ENCODE measurements at places on chromosomes 13 and 19.

- DNase-seq: no peak
Observed at GRCh38 chr13:60152114-60152513, 11.6 kb downstream of the DIAPH3 start.

GRCh38 chr13:25166306-25166705, 5.8 kb downstream of the AMER2 start:
- no peak for DNase-seq

GRCh38 chr13:43245374-43245964, 222.1 kb downstream of the DNAJC15 start:
- no peak for DNase-seq

- no peak for DNase-seq
Observed at GRCh38 chr19:32233885-32234284, 111.5 kb upstream of the ZNF507 start.

DNA sequence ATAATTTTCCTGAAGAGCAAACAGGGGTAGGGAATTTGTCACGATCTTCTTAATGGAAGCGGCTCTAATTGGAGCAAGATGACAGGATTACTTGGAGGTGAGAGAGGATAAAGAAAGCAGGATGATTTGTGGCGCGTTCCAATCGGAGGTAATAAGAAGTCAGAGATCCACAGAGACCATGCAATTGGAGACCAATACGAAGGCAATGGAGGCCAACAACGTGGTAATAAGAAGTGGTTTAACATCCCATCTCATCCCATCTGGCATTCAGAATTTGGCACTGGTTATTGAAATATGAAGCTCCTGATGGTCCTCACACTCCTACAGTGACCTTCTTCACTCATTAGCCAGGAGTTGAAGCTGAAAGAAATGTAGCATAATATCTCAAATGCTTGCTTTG, 130.6 kb downstream of the DLEU7 start:
- DNase-seq: no peak

DNA sequence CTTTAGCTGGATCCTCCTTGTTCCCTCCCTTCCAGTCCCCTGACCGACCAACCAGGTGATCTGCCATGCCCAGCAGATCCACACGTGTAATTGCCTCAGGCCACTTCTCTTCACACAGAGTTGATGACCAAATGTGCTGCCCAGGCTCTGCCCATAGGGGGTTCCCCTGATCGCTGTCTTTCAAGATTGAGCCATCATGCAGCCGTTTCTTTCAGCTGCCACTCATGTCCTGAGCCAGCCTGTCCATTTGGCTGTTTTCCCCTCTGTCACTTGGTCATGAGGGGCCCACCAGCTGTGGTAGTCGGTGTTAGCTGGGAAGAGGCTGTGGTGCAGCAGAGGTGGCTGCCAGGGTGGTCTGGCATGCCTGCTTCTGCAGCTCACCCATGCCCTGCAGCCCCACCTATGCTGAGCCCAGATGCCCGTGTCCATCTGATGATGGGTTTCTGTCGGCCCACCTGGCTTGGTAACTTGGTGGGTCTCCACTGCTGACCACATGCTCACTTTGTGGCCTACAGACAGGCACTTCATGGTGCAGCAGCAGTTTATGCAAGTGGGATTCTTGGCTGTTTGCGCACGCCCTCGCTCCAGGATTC, 35.6 kb upstream of the GPR183 start:
- DNase-seq: no peak

- DNase-seq: peak; percentile 70
Observed at GRCh38 chr13:100588331-100589177, at the start of gene GGACT. TSS of gene GGACT (minus strand) at chr13:100588789. CDS start at chr13:100532591, 56,198 bp downstream.

GRCh38 chr19:33673258-33673875, 51.6 kb downstream of the CHST8 start:
- DNase-seq: no peak

GRCh38 chr19:2230807-2231533, 5.2 kb downstream of the PLEKHJ1 start:
- DNase-seq: no peak

GRCh38 chr19:10998045-10998533, 37.3 kb downstream of the SMARCA4 start:
- DNase-seq: peak; percentile 10

- no peak for DNase-seq
Observed at GRCh38 chr19:5825178-5825577, 14.3 kb downstream of the FUT6 start.

DNA sequence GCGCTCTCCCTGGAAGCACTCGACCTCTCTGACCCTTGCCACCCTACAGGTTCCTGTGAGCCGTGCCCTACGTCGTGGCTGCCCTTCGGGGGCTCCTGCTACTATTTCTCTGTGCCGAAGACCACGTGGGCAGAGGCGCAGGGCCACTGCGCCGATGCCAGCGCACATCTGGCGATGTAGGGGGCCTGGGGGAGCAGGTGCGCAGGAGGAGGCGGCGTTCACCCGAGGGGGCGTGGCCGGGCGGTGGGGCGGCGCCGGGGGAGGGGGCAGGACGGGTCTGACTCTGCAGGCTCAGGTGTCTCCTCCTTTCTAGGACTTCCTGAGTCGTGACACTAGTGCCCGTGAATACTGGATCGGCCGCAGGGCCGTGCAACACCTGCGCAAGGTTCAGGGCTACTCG, 26.4 kb downstream of the CLEC4M start:
- no peak for DNase-seq

DNA sequence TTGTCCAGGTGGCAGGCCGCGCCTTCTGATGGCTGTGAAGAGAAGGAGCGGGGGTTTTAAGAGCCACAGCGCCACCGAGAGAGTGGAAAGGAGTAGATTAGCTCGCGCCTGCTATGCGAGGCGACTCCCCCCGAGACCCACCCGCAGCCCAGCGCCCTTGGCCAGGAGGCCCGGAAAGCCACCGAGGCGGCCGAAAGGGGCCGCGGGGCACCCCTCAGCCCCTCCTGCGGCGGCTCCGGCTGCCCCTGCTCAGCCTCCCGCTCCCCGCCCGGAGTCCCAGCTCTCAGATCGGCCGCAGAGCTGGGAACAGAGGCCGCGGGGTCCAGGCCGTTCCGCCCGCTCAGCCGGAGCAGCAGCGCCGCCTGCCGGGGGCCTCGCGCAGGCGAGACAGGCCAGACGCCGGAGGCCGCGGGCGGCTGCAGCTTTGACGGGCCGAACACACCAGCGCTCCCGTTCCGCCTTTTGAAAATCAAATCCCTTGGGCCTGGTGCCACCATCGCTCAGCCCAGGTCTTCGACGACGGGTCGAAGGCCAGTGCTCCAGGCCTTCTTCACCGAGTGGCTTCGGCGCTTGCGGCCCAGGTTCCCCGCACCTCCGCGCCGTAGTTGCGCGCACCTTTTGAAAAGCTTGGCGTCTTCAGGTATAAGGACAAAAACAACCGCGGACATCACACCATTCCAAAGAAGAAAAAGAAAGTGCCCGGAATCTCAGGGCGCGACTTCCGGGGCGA, 15.3 kb downstream of the CDX2 start:
- DNase-seq: peak; percentile 73

- no peak for DNase-seq
Observed at GRCh38 chr13:76314495-76314894, 571.7 kb downstream of the KCTD12 start.

- DNase-seq: no peak
Observed at GRCh38 chr13:108924541-108924940, 295.1 kb downstream of the MYO16 start.

GRCh38 chr19:46420056-46420455, 6.7 kb upstream of the CCDC8 start:
- DNase-seq: no peak

DNA sequence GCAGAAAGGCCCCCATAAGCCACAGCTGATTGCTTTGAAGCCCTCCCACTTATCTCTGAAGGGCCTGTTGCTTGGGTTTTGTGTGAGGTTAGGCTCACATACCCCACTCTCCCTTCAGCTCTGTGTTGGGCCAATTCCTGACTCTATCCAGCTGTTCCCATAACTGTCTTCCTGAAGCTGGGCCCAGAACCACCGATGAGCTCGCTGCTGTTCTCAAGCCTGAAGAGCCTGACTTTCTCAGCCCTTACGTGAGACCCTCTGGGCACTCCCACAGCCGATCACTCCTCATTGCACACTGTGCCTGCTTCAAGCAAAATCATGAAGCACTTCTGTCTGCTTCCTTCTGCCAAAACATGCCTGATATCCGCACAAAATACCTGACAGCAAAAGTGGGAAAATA, 124.1 kb downstream of the CRYL1 start:
- DNase-seq: no peak

DNA sequence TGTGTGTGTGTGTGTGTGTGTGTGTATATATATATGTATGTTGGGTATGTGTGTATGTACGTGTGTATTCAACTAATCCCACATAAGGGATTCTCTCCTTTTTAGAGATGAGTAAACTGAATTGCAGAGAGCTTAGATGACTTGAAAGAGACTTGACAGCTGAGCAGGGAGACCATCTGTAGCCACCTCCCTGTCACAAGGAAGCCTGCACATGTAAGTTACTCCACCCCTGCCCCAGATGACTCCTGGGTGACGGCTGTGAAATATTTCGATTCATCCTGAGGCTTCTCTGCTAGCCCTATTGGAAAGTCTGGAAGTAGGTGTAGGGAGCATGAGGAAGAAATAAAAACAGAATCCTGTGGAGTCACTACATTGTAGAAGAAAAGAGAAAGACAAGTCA, 480.4 kb downstream of the FOXO1 start:
- no peak for DNase-seq

- no peak for DNase-seq
Observed at GRCh38 chr19:45782162-45782691, at the start of gene DMPK. TSS of gene DMPK (minus strand) at chr19:45782490. CDS start at chr19:45782352, 138 bp downstream.

DNA sequence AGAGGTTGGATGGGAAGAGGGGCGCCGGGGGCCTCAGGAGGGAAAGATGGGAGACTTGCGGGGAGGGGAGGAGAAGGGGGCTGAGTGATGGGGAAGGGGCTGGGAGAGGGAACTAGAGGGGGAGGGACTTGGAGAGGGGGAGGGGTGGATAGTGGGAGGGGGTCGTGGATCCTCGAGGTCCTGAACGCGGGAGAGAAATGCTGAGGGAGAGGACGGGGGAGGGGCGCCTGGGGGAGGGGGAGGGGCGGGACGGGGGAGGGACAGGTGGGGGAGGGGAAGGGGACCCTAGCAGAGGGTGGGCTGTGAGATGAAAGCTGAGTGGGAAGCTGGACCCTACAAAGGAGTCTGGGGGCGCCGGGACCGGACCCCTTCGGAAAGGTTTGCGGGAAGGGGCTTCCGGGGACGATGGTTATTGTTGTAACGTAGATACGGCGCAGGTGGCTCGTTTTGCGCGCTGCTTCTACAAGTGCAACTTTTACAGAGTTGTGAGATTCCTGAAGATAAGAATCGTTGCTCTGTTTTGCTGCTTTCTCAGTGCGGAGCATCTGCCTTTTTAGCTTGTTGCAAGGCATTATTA, 418 bp downstream of the ZNF444 start:
- no peak for DNase-seq

DNA sequence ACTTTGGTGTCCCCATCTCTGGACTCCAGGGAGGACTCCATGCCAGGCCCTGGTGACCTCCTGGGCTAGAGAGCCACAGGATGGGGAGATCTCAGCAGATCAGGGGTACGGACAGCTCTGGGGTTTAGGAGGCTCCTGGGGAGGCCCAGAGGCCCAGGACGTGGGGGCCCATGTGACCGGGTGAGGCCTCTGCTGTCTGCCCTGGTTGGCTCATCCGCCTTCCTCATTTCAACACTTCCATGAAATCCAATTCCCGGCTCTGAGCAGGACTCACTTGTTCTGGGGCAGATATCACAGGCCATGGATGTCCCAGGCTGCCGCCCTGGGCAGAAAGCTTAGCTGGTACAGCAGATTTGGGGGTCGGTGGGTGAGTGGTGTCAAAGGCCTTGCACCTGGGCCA, 1.1 kb upstream of the PRAM1 start:
- DNase-seq: no peak

GRCh38 chr13:102460806-102461205, 59.0 kb upstream of the FGF14 start:
- no peak for DNase-seq

DNA sequence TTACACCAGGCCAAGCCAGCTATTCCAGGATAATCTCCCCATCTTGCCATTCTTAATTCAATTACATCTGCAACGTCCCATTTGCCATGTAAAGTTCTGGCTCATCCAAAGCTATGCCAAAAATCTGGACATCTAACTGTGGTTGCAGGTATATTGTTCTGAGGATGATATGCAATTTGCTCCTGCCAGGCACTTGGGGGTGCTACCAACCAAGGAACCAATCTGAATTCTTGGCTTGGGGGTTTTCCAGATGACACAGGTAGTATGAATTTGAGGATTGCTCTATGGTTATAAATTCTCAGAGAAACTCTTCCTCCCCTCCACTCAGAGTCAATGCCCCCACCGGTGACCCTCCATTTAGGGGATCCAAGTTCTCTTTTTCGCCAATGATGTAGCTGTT, 33.0 kb downstream of the CRYL1 start:
- DNase-seq: peak; percentile 5

DNA sequence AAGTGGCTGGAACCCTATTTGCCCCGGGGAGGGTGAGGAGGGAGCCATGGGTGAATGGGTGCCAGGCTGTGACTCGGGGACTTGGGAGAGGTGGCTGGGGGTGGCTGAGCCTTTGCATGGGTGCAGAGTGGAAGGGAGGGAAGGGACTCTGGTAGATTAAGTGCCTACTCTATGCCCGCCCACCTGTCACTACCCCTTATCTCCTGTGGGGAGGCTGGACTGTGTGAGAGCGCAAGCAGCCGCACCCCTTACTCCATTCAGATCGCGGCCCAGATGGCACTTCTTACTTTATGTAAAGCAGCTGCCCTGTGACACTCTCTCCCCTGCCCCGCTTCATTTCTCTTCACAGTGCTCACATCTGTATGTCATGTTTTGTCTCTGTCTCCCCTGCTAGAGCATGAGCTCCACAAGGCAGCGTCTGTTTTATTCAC, 2.9 kb downstream of the KASH5 start:
- DNase-seq: no peak

DNA sequence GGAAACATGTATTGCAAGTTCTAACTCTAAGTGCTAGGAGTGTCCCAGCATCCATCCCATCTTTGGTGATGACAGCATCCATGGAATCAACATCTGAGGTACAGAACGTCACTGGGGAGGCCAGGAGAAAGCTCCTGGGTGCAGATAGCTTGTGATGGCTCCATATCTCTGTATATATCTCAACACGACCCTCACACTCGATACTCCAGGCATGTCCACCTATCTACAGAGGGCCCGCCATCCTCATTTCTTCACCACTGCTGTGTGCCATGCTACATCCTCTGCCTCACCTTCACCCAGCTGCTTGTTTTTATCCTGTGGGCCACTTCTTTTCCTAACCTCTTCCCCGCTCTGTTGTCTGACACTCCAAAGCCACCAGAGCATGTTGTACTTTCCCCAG, 100.4 kb upstream of the SERP2 start:
- no peak for DNase-seq

DNA sequence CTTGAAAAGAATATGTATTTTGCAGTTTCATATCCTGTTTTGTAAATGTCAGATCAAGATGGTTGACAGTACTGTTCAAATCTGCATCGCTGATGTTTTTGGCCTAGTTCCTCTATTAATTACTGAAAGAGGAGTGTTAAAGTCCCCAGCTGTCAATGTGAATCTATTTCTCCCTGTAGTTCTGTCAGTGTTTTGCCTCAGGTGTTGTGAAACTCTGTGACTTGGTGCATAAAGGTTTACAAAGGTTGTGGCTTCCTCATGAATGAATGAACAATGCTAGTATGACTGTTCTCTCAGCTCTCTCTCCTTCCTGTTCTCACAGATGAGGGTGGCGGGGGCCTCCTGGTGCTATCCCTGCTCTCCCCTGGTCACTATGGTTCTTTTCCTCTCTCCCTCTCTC, 142.4 kb downstream of the MYCBP2 start:
- no peak for DNase-seq

GRCh38 chr13:110984381-110984780, 69.5 kb upstream of the ANKRD10 start:
- no peak for DNase-seq

Measured in NCI-H2081 (cell line).